ENCODE measurements at places on chromosomes 11 and 22.
A peak's percentile ranks its signal among the peaks of the same experiment; 100 is the strongest.

DNA sequence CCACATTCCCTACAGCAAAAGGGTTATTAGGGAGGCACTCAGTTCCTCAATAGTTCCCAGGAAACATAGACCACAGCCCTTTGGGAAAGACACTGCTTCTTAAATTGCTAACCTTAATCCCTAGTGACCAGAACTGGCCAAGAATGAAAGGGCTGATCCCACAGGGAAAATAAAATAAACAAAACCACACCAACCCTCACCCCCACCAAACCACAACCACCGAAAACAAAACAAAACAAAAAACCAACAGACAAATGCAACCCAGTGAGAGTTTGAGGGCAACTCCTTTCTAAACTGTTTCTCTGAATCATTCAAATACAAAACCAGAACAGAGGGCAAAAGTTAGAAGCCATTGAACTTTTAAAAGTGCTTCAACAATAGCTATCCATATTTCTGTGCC is 57.2 kb downstream of the NAV2 start:
- DNase-seq = no peak

DNA sequence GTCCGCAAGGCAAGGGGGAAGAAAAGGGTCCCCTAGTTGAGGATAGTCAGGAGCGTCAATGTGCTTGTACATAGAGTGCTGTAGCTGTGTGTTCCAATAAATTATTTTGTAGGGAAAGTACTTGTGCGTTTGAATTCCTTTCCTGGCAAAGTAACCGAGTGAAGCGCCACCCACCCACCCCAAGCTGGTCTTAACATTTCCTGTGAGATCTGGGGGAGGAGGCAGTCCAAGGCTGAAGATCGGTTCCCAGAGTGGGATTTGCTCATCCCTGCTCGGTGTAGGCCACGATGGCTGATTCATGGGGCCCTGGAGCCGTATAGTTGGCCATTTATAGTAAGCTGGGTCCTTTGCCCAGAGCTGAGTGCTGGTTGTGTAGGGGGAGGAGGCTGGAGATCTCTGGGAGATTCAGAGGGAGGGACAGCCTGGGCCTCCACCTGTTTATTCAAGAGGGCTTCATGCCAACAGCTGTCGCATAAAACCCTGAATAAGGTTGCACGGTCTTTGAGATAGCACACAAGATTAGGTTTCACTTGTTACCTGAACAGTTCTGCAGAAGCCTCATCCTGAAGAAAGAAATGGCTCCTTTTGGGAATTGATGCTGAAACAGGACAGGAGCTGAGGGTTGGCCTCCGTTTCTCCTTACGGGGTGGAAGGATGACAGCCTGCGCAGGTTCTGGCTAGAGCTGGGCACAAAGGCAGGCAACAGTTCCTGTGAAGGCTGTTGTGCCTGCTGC is 2.4 kb downstream of the ATF4 start:
- DNase-seq = peak; percentile 43

DNA sequence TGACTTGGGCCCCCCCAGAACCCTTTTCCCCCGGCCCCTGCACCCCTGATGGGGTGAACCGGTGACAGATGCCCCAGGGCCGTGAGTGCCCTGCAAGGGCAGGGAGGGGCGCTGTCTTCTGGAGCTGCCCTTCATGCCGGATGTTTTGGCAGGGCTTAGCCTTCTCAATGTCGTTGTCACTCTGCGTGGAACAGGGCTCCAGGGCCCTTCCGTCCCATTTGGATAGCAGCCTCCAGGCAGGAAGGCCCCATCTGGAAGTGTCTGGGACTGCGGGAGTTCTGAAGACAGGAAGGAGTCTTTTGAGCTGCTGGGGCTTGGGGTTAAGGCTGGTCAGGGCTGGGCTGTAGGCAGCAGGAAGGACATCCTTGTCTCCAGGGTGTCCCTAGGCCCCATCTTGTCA is 4.6 kb downstream of the FRMD8 start:
- DNase-seq = no peak

DNA sequence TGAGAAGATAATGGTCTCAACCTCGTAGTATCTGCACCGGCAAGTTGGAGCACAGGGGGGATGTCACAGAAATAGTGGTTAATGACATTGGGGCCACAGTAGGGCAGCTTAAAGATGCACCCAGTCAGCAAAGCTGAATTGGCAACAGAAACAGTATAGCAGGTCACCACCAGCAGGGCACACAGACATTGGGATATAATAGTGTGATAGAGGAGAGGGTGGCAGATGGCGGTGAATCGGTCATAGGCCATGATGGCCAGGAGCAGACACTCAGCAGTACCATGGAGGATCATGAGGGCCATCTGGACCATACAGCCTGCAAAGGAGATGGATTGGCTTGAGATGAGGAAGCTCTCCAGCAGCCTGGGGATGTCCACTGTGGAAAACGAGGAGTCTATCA is 106.0 kb upstream of the OR9Q1 start:
- DNase-seq = no peak

DNA sequence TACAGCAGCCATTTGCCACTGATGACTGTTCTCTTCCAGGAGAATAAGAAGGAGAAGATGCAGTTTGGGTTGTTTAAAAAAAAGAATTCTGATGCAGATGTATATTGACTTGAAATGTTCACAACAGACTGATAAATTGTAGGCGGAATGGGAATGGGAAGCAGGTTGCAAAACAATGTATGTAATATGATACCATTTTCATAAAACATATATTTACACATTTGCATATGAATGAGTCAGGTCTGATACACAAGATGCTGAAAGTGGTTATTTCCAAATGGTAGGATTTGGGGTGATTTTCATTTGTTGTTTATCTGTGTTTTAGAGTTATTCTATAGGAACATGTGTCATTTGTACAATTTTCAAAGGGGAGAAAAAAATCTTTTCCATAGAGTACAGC is 9.0 kb upstream of the RCN1 start:
- no peak for DNase-seq

All from NCI-H1436 (cell line).